ENCODE measurements at places on chromosomes 2 and 18. TPM values are rescaled to one million over a fixed set of nuclear protein-coding genes. Genes with fewer than 3 reads are reported as not detected.

Gene IL1RN
- 6.0 TPM for total RNA-seq

Gene RNF152
- 51.4 TPM for total RNA-seq

Gene PLEKHH2
- total RNA-seq: 67.0 TPM

Gene LINC00305
- total RNA-seq: 0.64 TPM

Gene BMP10
- not detected for total RNA-seq

Gene ANKRD30B
- total RNA-seq: not detected

Gene RGPD4
- total RNA-seq: not detected

Gene SPHKAP
- total RNA-seq: 6.2 TPM

Gene HOXD13
- 0.06 TPM for total RNA-seq

Gene ESCO1
- 16.4 TPM for total RNA-seq

Gene TCF23
- total RNA-seq: 0.35 TPM

Gene ASAP2
- 40.0 TPM for total RNA-seq

Gene MROH2A
- 0.53 TPM for total RNA-seq

Gene DCDC2C
- total RNA-seq: 0.93 TPM

Gene TMEM200C
- total RNA-seq: 2.9 TPM

Gene TGFA
- total RNA-seq: 13.8 TPM

Gene GAREM1
- 27.9 TPM for total RNA-seq

Measured in metanephros (tissue), 2 donors.